CD4-positive, alpha-beta T cell (primary cell): ENCODE measurements at places on chromosomes 3 and 15.

GRCh38 chr3:87975716-87976115 lies 83.1 kb downstream of the CGGBP1 start:
- DNase-seq = no peak

DNA sequence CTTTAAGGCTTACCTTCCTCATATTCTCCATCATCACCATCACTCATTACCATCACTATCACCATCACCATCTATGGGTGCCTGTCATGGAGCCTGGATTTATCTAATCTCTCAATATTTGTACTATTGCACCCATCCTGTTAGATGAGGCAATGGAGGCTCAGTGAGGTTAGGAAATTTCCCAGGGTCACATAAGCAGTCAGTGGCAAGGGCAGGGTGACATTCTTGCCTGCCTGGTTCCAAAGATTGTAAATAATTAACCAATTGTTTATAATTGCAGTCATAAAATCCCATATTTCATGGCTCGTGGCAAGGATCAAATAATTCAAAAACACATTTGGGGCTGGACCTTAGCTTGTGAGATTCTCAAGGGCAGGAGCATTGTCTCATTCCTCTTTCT lies 55.2 kb downstream of the MGLL start:
- no peak for DNase-seq

GRCh38 chr15:67054676-67055075 lies 10.7 kb upstream of the SMAD3 start:
- DNase-seq = no peak

- DNase-seq = no peak
Measured at GRCh38 chr3:72839057-72839456, 9.2 kb downstream of the SHQ1 start.

DNA sequence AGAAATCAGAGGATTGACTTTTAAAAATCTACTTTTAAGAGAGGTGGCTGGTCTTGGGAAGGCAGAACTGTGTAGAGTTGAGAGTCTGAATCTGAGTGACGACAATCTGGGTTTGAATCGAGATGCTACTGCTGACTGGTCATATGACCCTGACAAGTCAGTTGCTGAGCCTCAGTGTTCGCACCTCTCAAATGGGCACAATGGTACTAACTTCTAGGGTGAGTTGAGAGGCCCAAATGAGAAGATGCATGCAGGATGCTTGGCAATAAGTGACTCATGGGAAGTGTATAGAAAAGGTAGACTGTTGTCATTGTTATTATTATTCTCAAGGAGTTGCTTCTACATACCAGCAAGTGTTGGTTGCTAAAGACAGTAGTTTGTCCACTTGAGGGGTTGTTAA lies 10.3 kb downstream of the CACNA2D3 start:
- DNase-seq = no peak

DNA sequence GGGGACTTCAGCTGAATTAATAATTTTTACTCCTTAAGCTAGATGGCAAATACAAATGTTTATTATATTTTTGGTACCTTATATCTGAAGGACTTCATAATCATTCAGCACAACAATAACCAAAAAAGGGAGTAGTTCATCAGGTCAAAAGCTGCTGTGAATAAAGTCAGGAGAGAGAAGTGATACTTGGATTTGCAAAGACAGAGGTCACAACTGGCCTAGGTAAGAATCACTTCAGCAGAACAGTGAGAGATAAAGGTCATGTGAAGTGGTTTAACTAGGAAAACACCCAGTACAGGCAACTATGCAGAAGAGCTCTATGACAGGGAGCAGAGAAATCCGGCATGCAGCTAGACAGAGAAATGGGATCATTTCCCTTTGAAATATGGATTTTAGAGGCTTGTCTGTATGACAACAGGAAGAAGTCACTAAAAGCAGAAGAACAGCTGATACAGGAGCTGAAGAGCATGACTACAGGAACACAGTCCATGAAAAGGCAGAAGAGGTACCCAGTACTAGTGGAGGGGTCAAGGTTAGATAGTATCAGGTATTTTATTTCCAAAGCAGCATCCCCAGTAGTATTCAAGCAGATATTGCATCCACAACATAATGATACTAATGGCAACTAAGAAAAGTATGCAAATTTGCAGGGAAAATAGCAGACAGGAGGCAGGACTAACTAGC lies 25.7 kb downstream of the ZMAT3 start:
- DNase-seq = no peak

DNA sequence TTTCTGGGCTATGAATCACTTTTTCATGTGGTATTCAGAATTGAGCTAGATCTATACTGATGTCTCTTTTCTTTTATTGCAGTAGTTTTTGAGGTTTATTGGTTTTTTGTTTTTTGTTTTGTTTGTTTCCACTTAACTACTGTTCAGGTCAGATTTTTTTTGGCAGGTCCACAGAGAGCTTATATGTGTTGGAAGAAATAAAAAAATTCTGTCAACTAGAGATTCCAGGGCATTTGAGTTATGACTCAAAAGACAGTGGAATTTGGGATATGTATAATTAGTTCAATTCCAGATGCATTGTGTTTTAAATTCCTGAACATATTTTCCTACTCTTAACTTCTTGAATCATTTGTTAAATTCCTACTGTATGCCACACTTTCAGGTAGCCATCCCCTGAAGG lies 727.2 kb downstream of the SI start:
- no peak for DNase-seq

DNA sequence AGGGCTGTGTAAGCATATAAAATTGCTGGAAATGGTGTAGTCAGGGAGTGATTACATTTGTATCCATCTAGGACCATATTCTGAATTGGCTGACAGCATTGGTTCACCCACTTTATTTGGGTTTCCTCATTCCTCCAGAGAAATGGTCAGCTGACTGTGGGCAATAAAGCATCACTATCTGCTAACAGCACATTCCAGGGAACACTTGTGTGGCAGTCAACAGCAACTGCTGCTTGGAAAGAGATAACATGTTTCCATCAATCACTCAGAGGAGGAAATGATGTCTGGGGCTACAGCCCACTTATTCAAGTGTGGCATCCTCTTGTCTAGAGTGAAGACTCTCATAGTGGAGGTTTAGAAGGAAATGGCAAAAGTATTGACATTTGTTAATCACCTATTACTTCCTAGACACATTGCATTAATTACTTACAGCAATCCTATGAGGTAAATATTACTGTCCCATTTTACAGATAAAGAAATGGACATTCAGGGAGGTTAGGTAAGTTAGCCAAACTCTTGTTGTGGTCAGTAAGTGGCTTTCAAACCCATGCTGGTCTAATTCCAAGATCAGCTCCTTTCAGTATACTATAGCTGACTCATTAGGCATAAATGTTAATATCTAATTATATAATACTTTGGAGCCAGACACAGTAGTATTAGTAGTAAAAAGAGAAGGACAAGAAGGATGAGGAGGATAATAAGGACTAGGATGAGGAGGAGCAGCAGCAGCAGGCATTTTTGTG lies 247.8 kb downstream of the ALCAM start:
- no peak for DNase-seq

GRCh38 chr3:117989982-117990381 lies 1044.7 kb downstream of the IGSF11 start:
- DNase-seq = no peak

GRCh38 chr3:71465371-71466036 lies 118.0 kb downstream of the FOXP1 start:
- DNase-seq = no peak

GRCh38 chr3:11288786-11289637 lies 16.8 kb downstream of the ATG7 start:
- DNase-seq = no peak

GRCh38 chr3:88013592-88013991 lies 45.2 kb downstream of the CGGBP1 start:
- DNase-seq = no peak

DNA sequence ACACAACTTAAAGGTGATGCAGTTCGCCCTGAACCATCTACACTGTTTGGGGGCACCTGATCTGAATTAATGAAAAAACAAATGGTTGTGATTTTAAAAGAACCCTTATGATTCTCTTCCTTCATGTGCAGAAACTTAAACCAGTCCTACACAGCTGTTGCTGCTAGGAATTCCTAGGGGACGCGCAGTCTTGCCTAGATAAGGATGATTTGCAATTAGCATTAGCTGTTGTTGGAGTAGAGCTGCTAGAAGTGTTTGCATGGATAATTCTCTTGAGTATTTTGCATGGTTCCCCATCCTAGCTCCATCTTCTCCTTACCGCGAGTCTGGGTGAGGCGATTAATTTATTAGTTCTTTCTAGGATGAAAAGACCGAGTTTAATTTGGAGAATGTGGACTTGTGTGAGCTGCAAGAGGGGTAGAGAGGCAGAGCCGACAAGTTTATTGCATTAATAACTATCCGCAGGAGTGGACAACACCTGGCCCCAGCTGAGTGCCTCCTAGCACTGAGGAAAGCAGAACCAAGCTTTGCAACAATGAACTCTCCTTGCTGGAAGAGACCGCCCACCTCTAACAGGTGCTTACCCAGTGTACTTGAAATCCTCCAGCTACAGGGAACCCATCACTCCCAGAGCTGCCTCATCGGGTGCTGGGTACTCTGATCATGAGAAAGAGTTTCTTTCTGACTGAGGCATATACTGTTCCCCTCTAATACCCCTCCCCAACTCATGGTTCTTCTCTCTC lies 75.0 kb upstream of the WNT7A start:
- no peak for DNase-seq

DNA sequence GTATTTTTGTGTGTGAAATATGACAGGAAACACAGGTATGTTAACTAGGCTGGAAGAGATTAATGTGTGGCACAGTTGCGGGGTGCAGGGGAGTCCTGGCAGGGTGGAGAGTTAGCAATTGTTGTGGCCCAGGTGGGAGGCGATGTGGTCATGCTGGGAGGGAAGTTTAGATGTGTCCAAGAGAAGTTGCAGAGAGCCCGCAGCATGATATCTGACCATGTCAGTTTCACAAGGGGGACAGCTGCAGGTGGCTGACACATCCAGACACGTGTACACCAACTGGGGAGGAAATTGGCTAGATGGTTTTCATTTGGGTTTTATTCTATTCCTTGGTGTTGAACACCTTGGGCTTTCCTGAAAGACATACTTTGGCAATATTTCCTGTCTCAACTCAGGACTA lies 172.8 kb upstream of the RGMA start:
- DNase-seq = no peak

GRCh38 chr3:173945170-173945569 lies 547.6 kb downstream of the NLGN1 start:
- no peak for DNase-seq

- peak; percentile 87 for DNase-seq
Measured at GRCh38 chr3:59575113-59576001, 525.5 kb upstream of the CFAP20DC start.

GRCh38 chr3:192915304-192915703 lies 2.4 kb downstream of the MB21D2 start:
- DNase-seq = no peak

GRCh38 chr3:154584974-154585373 lies 155.0 kb upstream of the GPR149 start:
- no peak for DNase-seq

DNA sequence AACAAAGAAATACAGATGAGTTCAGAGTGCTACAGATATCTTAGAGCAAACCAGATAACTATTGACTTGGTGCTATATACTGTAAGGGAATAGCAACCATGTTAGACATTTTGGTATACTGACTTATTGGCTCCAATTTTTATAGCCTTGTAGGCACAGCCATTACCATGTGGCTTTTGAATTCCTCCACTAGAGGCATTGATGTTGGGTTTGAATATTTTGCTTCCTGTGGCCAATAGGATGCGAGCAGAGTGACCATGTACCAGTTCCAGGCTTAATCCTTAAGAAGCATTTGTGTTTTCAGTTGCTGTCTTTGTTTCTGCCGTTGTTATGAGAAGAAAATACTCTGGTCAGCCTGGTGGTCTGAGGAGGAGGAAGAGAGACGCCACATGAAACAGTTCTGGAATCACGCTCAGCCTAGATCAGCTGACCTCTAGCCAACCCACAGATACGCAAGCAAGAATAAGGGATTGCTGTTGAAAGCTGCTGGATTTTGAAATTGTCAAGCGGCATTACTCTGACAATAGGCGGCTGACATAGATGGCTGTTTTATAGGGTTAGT lies 109.4 kb upstream of the TNIK start:
- no peak for DNase-seq

DNA sequence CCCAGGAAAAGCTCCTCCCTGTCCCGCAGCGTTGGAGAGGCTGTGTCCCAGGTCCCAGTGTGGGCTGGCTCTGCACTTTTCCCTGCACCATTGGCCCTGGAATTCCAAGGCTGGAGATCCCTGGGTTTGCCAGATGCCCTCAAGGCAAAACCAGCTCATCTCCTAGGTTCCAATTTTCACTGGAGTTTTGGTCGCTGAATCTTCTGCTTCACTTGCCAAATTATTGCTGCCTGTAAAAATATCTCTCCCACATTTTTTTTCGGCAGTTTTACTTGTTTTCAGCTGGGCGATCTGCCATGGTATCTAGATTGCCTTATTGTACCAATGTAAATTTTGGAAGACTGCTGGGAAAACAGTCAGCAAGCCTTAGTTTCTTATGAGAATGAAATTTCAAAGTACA lies 150.9 kb upstream of the ATP10A start:
- DNase-seq = no peak

DNA sequence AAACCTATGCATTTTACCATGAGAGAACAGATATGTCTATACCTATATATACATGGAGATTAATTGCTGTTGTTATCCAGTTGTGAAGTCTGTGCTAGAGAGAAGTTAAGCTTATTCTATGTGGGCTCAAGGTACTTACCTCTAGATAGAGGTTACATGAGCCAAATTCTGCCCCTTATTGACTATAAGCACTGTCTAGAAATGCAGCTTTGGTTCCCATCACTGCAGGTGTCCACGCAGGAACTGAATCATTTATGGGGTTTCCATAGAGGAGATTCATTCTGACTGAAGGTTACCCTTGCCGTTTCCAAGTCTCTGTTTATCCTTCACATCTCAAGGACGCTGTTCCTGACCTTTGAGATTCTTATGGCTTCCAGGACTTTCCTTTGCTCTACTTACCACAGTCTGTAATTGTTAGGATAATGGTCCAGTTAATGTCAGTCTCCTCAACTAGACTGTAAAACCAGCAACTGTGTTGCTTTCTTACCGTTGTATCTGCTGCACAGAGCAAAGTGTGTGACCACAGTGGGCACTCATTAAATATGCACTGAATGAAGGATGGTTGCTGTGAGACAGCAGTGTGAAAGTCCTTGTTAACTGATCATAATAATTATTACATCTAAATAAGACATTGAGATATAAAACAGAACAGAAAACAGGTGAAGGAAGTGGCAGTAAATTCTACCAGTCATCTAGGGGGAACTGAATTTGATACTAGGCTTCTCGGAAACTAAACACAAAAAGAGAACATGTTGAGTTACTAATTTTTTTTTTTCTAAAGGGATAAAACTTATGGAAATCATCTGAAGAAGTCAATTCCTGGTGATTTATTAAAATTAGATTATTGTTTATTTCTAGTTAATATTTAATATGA lies 44.0 kb upstream of the BCL6 start:
- DNase-seq = no peak

- no peak for DNase-seq
Measured at GRCh38 chr3:100465892-100466777, 26.3 kb upstream of the TMEM45A start.

GRCh38 chr15:44801364-44801763 lies 65.0 kb downstream of the TRIM69 start:
- no peak for DNase-seq
